Stimulated activated CD8-positive, alpha-beta memory T cell treated with anti-CD3 and anti-CD28 coated beads, Interleukin-15, amount 100 ng/mL, for 48 hours (primary cell): ENCODE measurements at places on chromosomes 7 and 10.

DNA sequence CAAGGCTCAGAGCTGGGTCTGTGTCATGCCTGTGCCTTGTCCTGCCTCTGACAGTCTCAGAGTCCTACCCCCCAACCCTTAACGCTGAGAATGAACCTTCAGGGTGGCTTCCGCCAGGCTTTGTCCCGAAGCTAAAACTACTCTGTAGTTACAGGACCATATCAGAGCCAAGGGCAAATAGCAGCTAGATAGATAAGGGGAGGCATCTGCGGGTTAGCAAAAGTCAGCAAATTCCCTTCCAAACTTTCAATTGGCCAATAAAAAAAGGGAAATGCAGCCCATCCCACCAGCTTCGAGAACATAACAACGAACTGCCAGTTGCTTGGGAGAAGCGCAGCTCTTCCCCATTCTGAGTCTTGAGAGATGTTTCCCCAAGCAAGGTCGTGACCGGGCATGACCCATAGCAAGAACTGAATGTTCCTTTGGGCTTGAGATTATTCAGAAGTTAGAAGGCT lies 17.7 kb downstream of the CCL24 start:
- no peak for DNase-seq

GRCh38 chr10:44990965-44991364 lies 9.8 kb upstream of the ZNF22 start:
- no peak for DNase-seq

GRCh38 chr7:105130580-105130979 lies 116.6 kb downstream of the KMT2E start:
- no peak for DNase-seq

DNA sequence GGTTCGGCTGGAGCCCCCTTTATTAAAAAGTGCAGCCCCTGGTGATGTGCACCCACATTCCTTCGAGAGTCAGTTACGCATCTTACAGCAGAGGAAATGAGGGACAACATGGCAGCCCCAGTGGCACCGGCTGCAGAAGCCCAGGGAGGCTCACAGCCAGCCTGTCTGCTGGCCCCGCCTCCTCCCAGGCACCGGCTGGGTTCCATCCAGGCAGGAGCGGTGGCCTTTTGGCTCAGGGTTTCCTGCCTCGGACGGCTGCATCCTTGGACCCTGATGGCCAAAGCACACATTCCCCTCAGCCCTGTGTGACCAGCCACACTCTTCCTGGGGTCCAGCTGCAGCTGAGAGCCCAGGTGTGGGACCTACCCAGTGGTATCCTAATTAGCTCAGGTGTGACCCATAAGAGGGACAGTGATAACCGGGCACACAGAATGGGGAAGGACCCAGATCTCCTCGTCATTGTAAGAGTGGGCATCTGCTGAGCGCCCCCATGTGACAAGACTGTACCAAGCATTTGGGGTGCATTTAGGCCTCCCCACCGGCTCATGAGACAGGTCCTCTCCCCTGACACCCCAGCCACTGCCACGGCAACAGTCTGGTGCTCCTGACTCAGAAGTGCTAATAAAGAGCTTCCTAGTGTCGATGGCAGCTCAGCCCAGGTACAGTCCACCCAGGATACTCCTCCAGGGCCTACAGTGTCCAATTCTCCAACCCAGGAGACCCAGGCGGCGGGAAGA lies 63.3 kb upstream of the CHST15 start:
- DNase-seq = no peak

DNA sequence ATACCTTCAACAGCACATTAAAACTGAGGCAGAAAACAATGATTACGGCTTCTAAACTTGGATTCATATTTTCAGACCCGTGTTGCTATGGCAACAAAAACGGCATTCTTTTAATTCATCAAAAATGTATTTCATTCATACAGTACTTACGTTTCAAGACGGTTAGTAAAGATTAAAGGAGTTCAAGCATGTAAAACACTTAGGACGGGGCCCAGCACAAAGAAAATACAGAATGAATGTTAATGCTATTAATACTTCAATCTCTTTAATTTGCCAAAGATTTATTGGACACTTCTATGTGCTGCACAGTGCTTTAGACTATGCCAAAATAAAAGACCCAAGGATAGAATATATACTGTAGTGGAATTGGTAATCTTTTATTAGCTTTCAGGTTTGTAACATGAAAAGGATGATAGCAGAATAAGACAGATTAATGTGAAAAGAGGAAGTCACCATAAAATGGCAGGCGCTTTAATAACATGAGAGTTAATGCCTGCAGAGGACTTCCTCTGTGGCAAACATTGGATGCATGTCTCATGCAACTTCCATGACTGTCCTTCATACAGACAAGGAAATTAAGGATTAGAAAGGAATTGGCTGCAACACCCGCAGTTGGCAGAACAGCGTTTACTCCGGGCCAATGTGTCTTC lies 201.6 kb upstream of the KLF6 start:
- no peak for DNase-seq

DNA sequence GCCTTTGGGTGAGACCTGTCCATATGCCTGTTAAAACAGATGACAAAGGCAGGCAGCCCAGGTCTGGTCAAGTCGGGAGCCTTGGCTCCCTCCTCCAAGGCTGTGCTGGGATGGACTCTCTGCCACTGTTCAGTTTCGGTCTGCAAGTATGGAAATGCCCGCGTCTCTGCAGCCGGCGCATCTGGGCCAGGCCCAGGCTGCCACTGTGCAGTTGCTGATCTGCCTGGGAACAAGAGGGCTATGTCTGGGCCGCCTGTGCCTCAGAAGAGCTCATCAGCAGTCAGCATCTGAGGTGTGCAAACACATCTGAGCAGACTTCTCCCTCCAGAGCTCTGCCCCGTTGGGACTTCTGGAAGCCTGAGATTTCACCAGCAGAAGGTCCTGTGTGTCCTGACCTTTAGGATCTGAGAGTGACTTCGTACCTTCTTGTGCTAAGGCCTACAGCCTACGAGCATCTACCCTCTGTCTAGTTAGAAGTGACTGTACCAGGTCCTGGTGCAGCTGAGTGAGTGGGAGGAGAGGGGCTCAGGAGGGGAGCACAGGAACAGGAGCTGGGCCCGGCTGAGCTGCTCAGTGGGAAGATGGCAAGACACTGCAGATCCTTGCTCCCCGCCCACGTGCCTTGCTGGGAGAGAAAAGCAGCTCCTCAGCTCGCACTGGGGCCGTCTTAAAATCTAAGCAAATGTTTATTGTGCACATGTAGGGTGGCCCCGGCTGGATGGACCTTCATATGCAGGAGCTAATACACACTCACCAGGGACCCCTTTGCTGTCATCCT lies 50.9 kb downstream of the DOCK1 start:
- DNase-seq = no peak

DNA sequence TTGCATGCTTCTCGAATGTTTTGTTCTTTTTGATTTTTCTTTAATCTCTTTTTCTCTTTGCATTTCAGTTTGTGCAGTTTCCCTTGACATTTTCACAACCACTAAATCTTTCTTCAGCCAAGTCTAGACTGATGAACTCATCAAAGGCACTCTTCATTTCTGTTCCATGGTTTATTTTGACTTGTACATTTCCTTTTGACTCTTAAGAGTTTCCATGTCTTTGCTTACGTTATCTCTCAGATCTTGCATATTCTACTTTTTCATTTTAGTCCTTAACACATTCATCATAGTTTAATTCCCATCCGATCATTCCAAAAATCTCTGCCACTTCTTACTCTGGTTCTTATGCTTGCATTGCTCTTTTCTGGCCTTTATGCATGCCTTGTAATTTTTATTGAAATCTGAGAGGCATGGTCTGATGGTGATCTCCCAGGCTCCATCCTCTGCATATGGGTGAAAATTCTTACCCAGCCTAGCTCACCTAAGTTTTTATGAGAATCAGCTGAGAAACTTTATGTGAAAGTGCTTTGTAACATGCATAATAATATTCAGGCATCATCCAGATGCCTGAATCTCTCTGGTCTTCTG lies 202.8 kb upstream of the IGFBP3 start:
- no peak for DNase-seq

DNA sequence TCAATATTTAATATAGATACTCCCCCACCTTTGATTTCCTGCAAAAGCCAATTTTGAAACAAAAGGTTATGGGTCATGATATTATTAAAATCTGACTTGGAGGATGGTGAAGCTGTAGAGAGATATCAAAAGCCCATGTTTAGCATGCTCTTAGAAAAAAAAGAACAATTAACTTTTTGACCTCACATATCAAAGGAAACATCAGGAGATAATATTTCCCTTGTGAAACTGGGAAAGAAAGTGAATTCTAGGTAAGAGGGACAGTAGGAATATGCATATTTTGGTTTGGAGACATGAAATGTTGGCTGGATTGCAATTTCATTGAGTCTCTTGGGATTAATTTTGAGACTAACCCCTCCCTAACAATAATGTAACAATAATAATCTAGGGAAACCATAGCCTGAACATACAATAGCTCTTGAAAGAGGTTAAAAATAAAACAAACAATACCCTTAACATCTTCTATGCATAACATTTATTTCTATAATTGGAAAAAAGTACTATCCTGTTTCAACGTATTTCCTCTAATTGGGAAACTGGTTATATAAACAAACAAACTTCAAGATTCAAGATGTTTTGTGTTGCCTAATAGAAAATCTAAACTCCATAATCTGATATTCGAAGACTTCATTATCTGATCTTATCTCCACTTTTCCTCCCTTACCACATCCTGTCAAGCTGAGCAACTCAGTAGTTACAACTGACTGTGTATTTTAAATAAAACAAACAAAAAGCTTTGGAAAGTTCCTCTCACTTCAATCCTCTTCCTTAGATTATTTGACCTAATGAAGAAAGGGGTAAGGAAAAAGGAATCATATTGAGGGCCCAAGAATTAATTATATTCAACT lies 14.8 kb downstream of the TMEM26 start:
- no peak for DNase-seq

GRCh38 chr7:11714676-11715075 lies 117.3 kb downstream of the THSD7A start:
- no peak for DNase-seq

DNA sequence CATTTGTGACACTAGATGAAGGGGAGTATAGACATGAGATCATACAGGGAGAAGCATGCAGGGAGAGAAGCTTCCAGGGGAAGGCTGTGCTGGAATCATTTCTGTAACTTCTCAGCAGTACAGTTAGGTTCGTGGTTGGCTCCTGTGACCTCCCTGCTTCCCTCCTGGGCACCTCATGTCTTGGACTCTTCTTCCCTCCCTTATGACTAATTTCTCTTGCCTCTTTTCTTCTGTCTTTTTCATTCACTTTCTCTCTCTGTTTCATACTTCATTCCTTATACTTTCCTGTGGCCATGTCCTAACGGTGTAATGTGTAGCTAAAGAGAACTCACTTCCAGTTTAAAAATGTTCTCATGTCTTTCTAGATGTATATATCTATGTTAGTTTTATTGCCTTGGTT lies 19.1 kb upstream of the HKDC1 start:
- DNase-seq = no peak

DNA sequence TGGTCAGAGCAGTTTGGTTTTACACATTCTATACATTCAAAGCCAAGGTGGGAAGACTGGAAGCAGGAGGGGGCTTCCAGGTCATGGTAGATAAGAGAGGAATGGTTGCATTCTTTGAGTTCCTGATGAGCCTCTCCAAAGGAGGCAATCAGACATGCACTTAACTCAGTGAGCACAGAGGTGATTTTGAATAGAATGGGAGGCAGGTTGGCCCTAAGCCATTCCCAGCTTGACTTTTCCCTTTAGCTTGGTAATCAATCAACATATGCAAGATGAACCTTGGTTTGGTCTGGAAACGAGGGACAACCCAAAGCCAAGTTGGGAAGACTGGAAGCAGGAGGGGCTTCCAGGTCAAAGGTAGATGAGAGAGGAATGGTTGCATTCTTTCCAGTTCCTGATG lies 31.4 kb downstream of the TCERG1L start:
- no peak for DNase-seq

DNA sequence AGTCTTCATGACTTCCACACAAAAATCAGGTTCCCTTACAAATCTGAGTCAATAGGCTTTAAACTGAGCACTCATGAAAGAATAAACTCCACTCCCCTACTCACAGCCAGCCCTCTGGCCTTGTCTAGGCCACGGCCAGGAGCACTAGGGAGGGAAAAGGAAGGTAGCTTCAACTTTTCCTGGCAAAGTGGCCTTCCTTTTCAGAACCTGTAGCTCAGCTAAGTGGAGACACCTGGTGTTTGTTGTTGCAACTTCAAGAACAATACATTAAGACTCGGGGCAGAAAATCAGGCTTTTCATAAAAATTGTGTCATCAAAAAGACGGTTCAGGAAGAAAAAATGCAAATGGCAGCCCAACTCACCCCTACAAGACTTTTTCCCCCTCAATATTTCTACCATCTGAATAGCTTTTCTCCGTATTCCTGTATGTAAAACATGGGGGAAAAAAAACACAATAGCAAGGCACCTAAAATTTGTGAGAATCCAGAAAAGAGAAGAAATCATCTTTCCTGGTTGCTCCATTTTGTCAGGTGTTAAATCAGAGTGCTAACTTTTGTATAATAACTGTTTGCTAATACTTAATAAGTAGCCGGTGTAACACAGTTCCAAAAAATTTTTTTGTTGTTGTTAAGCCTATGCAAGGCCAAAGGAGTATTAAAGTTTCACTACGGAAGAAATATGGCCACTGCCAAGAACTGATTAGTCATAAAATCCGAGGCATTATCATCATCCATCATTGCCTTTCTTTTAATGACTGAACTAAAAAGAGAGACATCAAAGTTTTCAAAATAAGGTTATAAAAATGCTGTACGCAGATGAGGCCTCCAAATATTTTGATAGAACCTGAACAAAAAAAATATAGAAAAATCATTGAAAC lies 66.2 kb upstream of the ARID5B start:
- no peak for DNase-seq

- DNase-seq = no peak
Observed at GRCh38 chr7:28750981-28751380, 207.1 kb downstream of the TRIL start.

- no peak for DNase-seq
Observed at GRCh38 chr7:116726149-116726548, 54.2 kb downstream of the MET start.

- DNase-seq = no peak
Observed at GRCh38 chr10:30751678-30752331, 122.3 kb upstream of the LYZL2 start.

GRCh38 chr7:50591480-50592438 lies 26.6 kb upstream of the DDC start:
- DNase-seq = no peak

- DNase-seq = no peak
Observed at GRCh38 chr7:111785076-111785475, 222.8 kb upstream of the IMMP2L start.

- no peak for DNase-seq
Observed at GRCh38 chr7:40544871-40545303, 410.1 kb downstream of the SUGCT start.

DNA sequence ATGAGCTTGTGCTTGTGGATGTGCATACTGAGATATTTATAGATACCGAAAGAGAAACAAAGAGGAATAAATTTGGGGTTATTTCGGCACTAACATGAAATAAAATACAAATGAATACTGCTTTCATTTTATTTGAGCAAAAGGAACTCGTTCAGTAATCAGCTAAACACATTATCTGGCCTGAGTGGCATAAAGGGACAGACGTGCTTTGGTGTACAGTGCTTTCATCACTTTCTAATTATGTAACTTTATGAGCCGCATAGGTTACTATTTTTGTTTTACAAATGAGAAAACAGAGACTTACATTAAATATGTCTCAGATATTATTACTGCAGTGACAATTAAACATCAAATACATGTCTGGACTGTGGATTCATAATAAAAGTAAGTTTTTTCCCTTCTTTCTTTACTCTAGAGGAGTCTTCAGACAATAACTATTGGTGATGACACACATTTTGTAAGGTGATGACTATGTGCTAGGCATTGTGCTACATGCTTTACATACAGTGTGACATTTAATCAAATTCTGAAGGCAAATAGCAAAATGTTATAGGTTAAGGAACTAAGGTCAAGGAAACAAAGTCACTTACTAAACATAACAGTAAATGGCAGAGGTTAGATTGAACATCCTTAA lies 503.3 kb downstream of the SORCS1 start:
- no peak for DNase-seq
